Adipocyte (in vitro differentiated cells): ENCODE measurements at places on chromosomes 11 and 22.

GRCh38 chr11:70740488-70740851 is 342.1 kb downstream of the CTTN start:
- no peak for DNase-seq

DNA sequence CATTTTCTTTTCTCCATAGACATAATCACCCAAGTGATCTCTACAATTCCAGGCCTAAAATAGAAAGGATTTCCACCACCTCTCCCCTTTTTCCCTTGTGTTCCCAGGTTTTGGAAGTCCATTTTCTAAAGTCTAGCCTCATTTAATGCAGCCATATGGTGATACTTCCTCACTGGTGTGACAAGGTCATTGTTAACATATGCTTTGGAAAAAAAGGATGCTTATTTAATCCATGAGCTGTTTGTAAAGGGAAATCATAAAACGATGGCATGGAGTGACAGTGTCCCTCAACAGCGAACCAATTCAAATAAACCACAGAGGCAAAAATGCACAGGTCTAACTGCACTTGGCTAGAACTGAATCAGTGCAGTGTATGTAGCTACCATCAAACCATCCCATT is 26.6 kb downstream of the GRIA4 start:
- DNase-seq, result no peak

DNA sequence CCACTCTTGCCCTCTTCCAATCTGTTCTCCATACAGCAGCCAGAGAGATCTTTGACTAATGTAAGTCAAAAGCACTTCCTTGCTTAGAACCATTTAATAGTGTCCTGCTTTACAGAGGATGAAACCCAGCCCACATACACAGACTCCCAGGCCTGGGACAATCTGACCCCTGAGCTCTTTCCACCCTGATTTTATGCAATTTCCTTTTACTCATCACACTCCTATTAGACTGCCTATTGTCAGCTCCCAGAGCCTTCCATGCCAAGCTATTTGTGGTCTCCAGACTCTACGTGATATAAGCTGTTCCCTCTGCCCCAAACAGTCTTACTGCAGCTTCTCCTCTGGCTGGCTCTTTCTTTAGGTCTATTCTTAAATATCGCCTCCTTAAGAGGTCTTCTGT is 28.1 kb downstream of the ME3 start:
- DNase-seq, result no peak

DNA sequence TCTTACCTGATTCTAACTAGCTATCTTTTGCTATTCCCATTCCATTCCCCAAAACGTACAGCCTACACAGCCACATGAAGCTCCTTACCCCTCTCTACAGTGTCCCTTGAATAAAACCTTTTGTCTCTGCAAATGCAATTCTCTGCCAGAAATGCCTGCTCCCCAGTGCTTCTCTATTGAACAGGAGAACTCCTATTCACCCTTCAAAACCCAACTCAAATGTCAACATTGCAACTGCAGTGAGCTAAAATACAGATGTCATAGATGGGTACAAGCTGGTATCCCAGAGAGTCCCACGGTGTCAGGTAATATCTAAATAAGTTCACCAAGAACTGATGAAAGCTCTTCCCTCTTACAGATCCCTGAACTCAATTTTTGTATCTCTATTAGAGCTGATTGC is 421.7 kb downstream of the INSC start:
- DNase-seq, result no peak

DNA sequence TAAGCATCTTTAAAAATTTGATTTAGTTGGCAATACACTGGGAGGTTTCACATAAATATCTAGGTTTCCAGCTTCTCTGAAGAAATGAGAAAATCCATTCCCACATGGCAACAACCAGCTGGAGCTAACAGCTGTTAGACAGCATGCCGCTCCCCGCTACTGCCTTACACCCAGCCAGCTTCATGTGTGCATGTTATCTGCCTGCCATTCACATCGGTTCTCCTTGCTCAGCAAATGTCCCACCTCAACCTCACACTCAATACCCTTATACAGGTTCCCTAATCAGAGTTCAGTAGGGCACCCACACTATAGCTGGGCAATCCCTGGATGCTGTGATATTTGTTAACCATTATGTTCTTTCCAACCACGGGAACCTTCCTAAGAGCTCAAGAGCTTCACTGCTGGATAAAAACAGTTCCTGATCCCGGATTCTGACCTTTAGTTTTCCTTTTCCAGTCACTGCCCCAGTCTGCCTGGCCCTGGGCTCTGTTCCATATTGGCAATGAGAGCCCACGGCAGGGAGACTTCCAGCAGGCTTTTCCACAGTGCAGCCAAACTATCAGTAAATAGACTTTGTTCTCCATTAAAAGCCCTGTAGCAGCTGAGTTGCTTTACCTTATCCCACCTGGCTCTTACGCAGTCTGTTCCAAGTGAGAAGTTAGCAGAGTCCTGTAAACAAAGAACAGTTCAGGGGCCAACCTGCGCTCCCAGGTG is 8.6 kb downstream of the RPUSD4 start:
- DNase-seq, result no peak

DNA sequence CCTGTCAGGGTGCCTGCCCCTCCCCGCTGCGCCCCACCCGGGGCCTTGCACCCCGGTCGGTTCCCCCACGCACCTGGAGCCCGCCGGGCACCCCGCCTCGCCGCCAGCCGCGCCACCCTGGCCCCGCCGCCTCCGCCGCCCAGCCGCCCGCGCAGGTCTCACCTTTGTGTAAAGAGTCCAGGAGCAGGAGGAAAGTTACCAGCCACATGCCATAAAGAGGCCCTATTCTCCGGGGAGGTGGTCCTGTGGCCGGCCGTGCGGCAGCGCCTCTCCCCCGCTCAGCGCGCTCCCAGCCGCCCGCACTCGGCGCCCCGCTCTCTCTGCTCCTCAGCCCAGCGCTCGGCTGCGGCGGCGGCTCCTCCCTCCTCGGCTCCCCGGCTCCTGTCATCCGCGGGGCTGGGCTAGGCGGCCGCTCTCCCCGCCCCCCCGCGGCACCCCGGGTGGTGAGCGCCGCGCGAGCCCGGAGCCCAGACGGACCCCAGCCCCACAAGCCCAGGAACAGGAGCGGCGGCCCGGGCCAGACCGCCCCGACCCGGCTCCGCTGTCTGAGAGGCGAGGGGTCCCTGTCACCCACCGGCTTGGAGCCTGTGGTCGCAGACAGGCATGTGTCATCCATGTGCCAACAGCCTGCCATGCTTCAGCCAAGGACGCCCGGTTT is at the start of gene DSCAML1:
Gene DSCAML1 (minus strand): TSS at position 345 of the 658 bp plus-strand sequence. CDS start 137 bp downstream, at position 208.
- no peak for DNase-seq

GRCh38 chr11:29309992-29310391 is 706.8 kb downstream of the KCNA4 start:
- peak; percentile 67 for DNase-seq
